ENCODE measurements at places on chromosomes 1 and 21.

GRCh38 chr1:79105500-79105899 is 99.0 kb upstream of the ADGRL4 start:
- DNase-seq, result no peak

- DNase-seq, result no peak
These were observed 17.8 kb upstream of the FAM131C start for GRCh38 chr1:16091296-16091695.

GRCh38 chr1:151862604-151863003 is 9.1 kb upstream of the THEM5 start:
- no peak for DNase-seq

- no peak for DNase-seq
These were observed 40.1 kb downstream of the SYT6 start for GRCh38 chr1:114113411-114114184.

DNA sequence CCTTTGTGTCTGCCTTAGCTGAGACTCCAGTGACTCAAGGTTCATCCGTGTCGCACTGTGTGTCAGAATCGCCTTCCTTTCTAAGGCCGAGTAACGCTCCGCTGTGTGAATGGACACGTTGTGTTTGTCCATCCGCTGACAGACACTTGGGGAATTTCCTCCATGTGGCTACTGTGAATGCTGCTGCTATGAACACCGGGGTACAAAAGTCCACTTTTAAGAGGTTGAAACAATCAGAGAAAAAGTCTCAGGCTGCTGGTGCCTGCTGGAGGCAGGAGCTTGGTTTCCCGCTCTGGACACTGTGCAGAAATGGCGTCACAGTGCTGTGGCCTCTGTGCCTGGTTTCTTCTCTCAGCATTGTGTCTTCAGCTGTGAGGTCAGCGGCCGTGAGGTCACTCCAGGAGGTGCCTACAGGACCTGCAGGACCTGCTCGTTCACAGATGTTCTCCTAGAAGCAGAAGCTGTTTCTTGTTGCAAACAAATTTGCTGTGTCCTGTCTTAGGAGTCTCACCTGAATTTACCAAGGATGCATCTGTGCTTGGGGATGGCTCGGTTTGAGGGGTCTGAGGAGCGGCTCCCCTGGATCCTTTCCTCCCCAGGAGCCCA is 34.2 kb downstream of the KRTAP10-1 start:
- DNase-seq, result no peak
